NCI-H1436 treated with DMSO at 0.1 percent for 48 hours (cell line): ENCODE measurements at places on chromosomes 2 and 18.
A peak's percentile ranks its signal among the peaks of the same experiment; 100 is the strongest.

DNA sequence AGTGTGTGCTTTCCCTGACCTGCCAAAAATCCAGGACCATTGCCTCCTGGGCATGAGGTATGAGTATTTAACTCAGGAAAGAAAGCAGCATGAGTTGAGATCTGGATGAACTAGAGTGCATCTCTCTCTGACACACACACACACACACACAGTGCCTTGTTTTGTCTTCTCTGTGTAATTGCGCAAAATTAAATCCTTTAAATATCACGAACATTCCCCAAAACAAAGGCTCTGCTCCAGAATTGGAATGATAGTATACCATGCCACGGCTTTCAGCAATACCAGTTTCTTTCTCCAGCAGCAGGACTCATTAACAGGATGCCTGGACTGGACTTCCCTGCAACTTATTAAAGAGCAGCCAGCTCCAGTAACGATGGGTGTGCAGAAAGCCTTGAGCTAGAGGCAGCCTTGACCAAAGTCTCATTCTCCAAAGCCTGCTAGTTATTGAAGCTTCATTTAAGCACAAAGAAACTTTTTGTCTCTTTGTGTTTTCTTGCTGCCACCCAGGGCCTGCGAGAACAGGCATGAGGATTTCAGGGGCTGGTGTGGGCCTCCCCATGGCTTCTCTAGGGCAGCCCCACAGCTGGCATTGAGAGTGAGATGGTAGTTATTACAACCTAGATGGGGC lies 101.7 kb downstream of the NRP2 start:
- DNase-seq, result no peak

GRCh38 chr2:202764991-202765390 lies 106.6 kb downstream of the ICA1L start:
- no peak for DNase-seq

DNA sequence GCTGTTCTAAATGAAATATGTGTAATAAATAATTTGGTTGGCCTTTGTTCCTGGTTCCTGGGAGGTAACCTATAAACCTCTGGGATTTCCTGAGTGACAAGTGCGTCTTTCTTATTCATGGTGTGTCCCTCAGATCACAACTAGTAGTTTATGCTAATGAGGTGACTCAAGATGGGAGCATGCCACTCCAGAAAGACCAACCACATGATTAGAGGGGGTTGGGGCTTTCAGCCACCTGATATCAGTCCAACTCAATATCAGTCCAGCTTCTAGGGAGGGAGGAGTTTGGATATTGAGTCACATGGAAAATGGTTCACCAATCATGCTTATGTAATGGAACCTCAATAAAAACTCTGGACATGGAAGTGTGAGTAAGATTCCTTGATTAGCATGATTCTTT lies 96.6 kb downstream of the QPCT start:
- no peak for DNase-seq

GRCh38 chr18:8977166-8977565 lies 125.3 kb upstream of the NDUFV2 start:
- no peak for DNase-seq

DNA sequence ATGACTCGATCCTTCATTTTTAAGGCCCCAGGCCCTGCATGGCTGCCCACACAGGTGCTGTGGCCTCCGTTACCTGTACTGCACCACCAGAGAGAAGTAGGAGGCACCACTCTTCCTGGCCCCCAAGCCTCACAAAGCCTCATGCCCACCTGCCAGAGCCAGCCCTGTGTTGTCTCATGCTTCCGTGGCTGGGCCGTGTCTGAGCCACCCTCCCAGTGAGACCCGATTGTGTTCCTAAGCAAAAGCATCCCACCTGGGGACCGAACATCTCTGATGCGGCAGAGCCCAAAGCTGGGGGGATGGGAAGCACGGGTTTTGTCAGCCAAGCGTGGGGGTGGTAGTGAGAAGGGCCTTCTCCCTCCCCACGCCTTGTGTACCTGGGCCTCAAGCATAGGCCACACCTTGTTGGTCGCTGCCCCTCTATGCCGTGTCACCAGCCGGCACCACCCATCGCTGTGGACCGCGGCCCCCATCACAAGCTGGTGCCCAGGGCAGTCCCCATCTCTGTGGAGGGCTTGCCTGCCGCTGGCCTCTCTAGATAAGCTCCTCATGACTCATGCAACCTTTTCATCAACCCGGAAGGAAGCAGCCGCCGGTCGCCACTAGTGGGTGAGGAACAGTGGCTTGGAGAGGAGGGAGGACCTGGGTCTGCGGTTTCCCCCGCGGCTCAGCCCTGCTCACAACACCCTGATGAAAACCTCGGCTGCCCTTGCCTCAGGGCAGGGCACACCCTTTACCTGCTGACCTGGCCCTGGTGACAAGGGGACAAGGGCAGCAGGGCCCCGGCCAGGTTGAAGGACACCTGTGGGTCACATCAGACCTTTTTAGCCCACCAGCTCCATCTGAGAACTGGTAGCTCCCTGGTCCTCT lies 2.7 kb upstream of the RNPEPL1 start:
- no peak for DNase-seq

GRCh38 chr2:180062178-180062577 lies 55.1 kb upstream of the CWC22 start:
- DNase-seq, result no peak

DNA sequence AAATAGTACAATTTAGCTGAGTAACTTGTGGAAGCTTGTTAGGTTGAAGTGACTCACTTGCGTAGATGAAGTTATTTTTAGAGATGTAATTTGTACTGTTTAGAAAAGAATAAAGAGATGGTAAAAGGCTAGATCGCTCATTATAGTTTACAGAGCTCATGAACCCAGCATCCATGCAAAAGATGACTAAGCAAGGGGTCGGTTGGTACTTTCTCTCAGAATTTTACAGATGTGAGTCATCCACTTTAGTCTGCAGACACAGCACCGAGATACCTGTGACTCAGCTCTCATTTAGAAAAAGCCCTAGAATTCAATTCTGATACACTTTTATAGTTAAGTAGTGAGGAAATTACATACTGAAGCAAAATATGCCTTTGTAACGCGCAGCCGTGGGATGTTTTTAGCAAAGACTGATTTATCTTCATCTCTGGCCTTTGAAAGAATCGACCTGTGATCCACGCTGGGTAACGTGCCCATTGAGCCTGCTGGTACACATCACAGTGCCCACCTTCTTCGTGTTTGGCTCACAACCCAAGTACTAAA lies 116.5 kb upstream of the FOSL2 start:
- peak; percentile 51 for DNase-seq

GRCh38 chr18:37254973-37255372 lies 310.6 kb downstream of the CELF4 start:
- no peak for DNase-seq

DNA sequence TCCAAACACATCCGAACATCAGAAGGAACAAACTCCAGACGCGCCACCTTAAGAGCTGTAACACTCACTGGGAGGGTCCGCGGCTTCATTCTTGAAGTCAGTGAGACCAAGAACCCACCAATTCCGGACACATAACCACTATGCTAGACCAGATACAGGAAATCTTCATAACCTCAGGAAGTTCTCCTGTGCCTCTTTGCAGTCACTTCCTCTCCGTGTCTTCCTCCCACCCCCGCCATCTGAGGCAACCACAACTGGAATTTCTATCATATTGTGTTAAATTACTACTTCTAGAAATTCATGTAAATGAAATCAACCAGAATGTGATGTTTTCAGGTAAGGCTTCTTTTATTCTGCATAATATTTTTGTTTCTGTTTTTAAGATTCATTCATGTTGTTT lies 631.0 kb upstream of the NXPH2 start:
- DNase-seq, result no peak

DNA sequence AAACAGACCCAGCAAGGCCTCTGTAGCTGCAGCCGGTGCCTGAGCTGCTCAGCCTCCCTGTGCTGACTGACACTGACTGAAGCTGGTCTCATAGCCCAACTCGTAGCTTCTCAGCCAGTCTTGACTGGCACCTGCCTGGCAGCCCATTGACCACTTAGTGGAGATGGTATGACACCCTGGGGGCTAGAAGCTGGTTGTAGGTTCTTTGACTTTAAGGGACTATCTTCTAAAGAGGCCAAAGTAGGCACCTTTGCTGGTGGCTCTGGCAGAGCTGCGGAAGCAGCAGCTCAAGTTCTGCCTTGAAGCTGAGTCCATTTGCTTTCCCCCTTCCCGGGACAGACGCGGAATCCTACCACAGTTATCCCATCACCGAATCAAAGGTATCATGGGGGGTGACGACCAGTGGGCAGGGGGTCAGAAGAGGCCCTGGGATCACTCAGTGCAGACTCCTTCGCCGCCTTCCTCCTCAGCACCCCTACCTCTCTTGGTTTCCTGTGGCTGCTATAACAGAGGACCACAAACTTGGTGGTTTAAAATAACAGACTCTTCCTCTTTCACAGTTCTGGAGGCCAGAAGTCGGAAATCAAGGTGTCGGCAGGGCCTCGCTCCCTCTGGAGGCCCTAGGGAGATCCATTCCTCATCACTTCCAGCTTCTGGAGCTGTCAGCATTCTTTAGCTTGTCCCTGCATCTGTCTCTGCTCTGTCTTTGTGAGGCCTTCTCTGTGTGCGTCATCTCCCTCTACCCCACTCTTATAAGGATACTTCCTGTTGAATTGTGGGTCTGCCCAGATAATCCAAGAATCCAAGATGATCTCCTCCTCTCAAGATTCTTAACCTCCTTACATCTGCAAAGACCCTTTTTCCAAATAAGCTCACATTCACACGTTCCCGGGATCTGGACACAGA lies 13.7 kb upstream of the FOSL2 start:
- no peak for DNase-seq

- no peak for DNase-seq
Observed at GRCh38 chr2:232315923-232316299, 62.6 kb upstream of the ALPP start.

DNA sequence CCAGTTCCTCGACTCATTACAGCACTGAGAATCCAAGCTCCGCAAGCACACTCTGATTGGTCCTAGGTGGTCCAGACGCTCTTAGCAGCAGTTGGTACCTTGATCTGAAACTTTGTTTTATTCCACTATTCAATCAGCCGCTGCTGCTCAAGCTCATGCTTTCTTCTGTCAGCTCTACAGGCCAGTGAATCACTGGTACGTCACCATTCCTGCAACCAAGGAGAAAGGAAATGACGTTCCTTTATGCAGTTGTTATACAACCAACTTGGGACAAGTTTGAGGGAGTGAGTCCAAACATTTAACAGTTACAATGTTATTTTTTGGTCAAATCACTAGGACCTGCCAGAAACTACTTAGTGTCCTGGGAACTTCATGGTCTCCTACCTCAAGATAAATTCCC lies 398.8 kb upstream of the TMEFF2 start:
- DNase-seq, result no peak

DNA sequence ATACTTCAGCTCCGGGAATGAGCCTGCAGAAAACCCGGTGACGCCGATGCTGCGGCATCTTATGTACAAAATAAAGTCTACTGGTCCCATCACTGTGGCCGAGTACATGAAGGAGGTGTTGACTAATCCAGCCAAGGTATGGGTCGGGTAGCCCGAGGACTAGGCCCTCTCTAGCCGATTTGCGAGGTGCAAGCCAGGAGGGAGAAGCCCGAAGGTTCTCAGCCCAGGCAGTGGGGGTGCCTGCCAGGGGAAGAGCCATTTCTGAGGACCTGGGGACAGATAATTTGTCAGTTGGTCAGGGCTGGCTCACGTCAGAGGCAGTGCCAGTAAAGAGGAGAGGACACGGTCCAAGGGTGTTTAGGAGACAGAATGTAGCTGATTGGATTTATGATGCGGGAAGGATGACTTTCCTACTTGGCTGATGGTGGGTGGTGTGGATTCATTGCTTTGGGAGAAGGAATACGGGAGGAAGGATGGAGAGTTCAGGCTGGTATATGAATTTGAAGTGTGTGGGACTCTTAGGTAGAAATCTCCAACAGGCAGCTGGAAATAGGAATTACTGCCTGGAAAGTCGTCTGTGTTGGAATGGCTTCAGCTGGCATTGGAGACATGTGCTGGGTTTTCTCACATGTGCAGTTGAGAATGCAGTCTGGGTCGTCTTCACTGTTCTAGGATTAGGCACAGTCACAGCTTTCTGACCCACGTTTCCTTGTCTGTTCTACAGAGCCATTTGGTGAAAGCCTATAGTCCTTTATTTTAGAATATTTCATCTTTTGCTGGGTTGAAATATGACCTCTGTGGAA lies 874 bp downstream of the NDUFAF7 start:
- DNase-seq, result no peak

DNA sequence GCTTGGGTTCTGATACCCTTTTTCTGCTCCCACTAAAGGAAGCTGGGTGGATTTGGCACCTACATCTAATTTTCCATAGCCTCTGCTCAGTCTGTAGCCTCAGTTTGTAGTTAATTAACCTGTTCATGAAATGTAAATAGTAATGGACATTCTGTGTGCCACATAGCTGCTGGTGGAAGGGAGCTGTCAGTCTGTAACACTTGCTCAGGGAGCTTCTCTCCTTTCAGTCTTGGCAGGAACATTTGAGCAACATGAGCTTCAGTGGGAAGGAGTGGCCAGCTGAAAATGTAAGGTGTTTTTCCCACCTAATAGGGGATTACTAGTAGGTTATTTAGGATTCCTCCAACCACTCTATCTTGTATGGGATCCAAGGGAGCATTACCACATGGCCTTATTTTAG lies 203.4 kb downstream of the ASXL3 start:
- DNase-seq, result no peak

- no peak for DNase-seq
Observed at GRCh38 chr18:50306944-50307343, 19.5 kb upstream of the CXXC1 start.

DNA sequence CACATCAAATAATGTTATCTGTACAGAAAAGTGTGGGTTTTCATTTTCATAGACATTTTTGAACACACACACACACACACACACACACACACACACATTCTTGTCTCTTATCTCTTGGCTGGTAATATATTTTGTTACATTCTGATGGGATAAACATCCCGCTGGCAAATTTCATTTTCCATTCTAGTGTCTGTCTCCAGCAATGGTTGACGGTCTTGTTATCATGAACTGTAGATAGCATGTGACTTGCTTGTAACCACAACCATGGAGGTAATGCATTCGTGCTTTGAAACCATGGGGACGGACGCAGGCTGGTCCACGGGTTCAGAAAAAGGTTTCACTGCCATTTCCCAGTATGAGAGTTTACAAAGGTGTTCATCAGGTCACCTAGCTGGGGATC lies 156.4 kb downstream of the PPP1R1C start:
- no peak for DNase-seq

DNA sequence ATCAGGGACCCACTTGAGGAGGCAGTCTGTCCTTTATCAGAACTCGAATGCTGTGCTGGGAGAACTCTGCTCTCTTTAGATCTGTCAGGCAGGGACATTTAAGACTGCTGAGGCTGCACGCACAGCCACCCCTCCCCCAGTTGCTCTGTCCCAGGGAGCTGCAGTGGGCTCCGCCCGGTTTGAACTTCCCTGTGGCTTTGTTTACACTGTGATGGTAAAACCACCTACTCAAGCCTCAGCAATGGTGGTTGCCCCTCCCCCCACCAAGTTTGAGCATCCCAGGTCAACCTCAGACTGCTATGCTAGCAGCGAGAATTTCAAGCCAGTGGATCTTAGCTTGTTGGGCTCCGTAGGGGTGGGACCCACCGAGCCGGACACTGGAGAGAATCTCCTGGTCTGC lies 11.8 kb upstream of the LHCGR start:
- no peak for DNase-seq
